ENCODE measurements at places on chromosomes 16 and 17. TPM values are rescaled to one million over a fixed set of nuclear protein-coding genes. Genes with fewer than 3 reads are reported as not detected.

The DBNDD1 gene
- polyA plus RNA-seq = 15.1 TPM

DNA sequence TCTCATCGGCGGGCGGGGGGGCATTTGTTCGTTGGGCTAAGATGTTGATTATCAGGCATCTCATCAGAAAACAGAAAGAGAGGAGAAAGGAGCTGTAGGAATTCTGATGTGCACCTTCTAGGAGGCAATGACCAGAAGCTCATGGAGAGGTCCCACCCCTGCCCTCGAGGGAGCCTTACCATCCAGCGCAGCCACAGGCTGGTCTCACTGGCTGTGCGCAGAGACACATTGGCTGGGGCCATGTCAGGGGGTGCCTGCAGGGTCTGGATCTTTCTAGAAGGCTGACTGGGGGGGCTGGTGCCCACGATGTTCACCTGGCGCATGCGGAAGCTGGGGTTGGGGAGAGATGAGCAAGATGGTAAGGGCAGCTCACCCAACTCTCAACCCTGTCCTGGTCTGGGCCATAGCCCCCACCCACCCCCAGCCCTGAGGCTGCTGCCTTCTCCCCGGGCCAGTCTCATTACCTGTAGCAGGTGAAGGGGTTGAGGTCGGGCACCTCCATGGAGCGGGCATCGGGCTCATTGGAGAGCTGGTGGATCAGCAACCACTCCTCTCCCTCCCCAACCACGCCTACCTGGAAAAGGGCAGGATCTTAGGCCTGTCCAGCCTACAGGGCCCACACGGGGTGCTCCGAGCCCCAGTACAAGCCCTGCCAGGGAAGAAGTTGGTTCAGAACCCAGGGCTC is 86.2 kb upstream of the CDC42EP4 start:
- DNase-seq = no peak

The ZNF263 gene
- polyA plus RNA-seq = 48.4 TPM

GRCh38 chr16:56966093-56966475 is 4.3 kb downstream of the CETP start:
- peak; percentile 45 for DNase-seq

The TBC1D28 gene
- polyA plus RNA-seq = not detected

- no peak for DNase-seq
These were observed 4.6 kb downstream of the ARHGAP17 start for GRCh38 chr16:25010542-25010941.

The PRR14 gene
- polyA plus RNA-seq = 54.8 TPM

The HBA2 gene
- polyA plus RNA-seq = 1,204 TPM

- no peak for DNase-seq
These were observed 55.2 kb upstream of the IRX5 start for GRCh38 chr16:54875443-54875842.

The GRAPL gene
- polyA plus RNA-seq = 8.2 TPM

DNA sequence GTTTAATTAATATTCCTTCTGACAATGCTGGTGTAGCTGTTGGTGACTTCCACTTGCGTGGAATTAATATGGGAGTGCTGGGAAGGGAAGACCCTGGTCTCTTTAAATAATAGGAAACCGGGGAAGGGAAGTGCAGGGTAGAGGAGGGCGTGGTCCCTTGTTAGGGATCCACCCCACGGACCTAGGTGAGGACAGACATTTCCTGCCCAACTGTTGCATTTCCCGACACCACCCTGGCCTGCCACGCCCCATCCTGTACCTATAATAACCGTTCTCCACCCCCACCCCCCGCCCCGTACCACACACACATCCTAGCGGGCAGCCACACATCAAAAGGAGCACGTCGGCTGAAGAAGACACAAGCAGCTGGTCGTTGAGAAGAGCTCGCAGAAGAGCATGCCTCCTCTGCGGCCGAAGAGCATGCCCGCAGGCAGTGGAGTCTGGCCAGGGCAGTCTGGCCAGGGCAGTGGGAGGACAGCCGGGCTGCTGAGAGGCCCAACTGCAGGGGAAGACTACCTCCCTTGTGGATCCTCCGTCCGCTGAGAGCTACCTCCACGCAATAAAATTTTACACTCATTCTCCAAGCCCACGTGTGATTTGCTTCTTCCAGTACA is 36.8 kb upstream of the MMD start:
- no peak for DNase-seq

DNA sequence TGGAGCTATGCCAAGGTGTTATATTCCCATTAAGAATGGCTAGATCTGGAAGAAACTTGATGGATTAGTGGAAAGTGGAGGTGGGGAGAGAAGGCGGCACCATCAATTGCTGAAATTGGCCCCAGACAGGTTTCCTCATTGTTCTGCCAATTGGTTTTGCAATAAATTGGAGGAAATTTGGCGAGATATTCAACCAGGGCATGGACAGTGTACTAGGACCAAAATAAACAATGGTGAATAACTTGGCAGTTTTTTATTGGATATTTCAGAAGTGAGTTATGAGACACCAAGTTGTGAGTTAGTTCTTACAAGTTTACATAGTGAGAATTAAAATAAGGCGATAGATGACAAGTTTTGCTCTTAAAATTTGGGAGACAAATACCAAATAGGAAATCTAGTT is 41.1 kb upstream of the SOX9 start:
- DNase-seq = no peak

GRCh38 chr16:68737046-68737729 is at the start of gene CDH1:
Gene CDH1, plus strand, starts transcription at chr16:68737292. Its CDS starts 124 bp downstream, at chr16:68737416.
- no peak for DNase-seq

- DNase-seq = no peak
These were observed at the start of gene ITGAL for GRCh38 chr16:30472328-30472942. Gene ITGAL, plus strand, starts transcription at chr16:30472742. Its CDS starts 96 bp downstream, at chr16:30472838.

DNA sequence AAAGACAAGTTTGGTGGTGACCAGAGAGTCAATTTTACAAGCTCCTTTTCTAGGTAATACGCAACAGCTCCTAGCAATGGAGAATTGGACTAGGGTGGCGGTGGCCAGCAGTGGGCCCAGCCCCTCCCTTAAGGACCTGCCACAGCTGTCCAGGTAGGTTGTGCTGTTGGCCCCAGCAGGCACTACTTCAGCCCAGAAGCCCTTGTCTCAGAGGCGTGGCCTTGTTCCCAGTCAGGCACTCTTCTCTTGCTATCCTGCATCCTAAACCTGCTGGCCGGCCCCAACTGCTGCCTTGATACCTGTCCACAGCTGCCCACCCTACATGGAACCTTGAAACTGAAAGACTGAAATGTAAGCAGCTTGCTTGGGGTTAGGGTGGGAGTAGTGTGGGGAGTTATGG is 989 bp upstream of the GALK1 start:
- DNase-seq = no peak

GRCh38 chr17:66687570-66688284 is 147.2 kb upstream of the CACNG5 start:
- no peak for DNase-seq

- DNase-seq = no peak
These were observed 6.3 kb upstream of the MNT start for GRCh38 chr17:2406903-2407790.

DNA sequence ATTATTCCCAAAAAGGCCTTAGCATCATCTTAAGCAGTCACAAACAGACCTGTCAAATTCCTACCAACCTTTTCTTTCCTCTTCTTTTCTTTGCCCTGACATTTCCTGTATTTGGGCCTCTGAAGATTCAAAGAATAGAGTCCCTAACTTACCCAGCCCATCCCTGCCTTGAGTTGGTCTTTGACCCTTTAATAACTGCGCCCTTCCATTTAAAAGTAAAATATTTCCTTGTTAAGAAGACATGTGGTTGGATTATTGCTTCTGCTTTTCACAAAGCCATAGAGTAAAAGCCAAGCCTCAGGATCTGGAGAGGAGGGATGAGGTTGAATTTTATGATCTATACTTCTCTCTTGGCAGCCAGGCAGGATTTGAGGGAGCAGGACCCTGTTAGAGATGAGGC is 13.2 kb upstream of the CCL23 start:
- no peak for DNase-seq

DNA sequence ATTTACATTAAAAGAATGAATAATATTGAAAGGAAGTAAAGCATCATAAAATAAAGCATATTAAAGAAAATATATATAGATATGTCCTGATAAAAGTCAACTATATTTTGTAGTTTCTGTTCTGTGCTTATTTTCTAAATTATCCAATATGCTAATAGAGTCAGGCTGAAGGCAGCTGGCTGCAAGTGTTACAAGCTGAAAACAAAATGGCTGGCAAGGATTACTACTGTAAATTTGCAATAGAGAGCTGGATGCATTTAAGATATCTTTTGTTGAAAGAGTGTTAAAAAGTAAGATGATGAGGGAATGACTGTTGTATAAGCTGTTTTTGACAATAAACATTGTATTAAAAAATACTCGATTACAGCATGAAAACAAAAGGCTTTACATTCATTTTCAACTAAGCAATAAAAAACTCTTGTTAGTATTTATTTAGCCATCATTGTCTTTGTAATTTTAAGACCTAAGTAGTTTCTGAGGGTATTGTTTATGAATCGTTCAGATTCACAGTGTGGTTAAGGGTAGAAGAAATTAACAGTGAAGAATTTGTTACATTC is 76.3 kb downstream of the TANC2 start:
- DNase-seq = no peak

- peak; percentile 44 for DNase-seq
These were observed at the start of gene ARHGAP44 for GRCh38 chr17:12789481-12790248. Gene ARHGAP44, plus strand, starts transcription at chr17:12789498. Its CDS starts 341 bp downstream, at chr17:12789839.

The TRIM65 gene
- polyA plus RNA-seq = 16.5 TPM

The TERB1 gene
- 0.13 TPM for polyA plus RNA-seq

DNA sequence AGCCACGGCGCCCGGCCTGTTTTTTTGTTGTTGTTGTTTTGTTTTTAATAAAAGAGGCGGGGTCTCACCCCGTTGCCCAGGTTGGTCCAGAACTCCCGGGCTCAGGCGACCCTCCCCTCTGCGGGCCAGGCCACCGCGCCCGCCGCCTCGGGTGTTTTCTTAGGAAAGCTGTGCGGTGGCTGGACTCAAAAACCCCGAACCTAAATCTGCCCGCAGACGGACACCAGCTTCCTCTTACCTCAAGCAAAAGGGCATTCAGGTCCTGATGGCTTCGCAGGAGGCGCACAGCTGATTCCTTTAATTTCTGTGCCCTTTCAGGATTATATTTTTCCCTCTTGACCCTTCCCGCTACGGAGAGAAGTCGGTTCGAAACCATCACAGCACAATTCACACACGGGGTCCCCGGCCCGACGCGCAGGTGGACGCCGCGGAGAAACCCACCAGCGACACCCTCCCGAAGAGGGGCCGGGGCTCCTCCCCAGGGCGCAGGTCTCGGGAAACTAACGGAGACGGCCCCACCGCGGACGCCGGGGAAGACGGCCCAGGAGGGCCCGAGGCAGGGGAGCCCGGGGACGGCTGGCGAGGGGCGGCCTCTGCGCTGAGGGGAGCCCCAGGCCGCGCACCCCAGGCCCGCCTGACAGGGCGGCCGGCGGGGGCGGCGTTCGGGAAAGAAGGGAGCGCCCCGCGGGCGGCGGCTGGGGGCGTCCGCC is 653 bp downstream of the FANCA start:
- no peak for DNase-seq

DNA sequence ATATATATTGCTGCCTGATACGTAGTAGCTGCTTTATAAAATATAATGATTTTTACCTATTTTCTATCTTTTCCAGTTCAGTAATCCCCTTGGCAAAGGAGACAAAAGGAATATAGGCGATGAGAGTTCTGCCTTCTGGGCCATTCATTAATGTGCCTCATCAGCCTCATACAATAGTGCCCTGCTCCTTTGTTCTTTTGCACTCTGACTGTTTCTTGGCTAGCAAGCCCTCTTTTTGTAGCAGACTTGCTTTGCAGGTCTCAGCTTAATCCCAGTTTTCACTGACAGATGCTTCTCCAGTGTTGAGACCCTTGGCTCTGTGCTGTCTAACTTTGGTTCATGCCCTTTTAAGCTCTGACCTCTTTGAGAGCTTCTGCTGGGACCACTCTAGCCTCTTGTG is 10.4 kb downstream of the HSD17B2 start:
- DNase-seq = no peak

DNA sequence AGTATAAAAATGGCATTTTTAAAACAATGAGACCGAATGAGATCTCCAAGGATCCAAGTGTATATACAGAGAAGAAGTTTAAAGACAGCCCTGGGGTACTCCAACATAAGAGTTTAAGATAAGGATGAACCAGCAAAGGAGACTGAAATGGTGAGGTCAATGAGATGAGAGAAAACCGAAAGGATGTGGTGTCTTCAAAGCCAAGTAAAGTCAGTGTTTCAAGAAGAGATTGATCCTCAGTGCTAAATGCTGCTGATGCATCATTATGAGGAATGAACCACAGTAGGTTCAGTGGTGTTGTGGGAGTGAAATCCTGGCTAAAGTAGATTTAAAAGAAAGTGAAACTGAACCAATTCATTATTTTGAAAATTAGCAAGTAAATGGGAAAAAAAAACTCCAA is 38.1 kb upstream of the NLK start:
- no peak for DNase-seq

GRCh38 chr16:74865922-74866598 is 91.4 kb upstream of the FA2H start:
- DNase-seq = no peak

DNA sequence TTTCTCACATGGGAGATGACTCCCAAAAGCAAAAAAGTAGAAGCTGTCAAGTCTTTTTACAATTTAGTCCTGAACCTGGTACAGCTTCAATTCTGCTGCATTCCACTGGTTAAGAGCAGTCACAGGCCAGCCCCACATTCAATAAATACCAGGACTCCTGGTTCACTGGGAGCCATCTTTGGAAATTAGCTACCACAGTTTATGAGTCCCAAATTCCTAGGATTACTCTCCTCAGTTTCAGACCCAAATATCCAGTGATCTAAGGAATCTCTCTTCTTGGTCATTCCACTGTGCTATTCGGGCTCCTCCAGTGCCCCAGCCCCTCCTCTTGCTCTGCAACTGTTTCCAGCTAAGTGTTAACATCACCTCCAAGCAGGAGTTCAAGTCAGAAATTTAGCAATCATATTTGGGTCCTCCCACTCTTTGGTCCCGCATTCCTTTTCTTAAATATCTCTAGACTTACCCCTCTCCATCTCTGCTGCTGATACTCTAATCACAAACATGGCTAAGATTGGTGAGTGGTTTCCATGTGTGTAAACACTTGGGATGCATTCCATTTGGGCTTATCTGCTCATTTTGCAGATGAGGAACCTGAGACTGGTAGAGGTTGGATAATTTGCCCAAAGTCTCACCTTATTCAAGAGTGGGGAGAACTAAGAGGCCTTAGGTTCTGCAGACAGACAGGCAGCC is 9.6 kb upstream of the WIPF2 start:
- DNase-seq = no peak

The CCDC200 gene
- polyA plus RNA-seq = 35.6 TPM

The PLK1 gene
- 29.9 TPM for polyA plus RNA-seq

- no peak for DNase-seq
These were observed 1.7 kb upstream of the CDH11 start for GRCh38 chr16:65123396-65124211.

The C17orf50 gene
- polyA plus RNA-seq = not detected

GRCh38 chr17:73042809-73043685 is 49.4 kb downstream of the SLC39A11 start:
- DNase-seq = no peak
